ENCODE measurements at places on chromosomes 7 and 10. TPM values are rescaled to one million over a fixed set of nuclear protein-coding genes. Genes with fewer than 3 reads are reported as not detected.

The CTTNBP2 gene
- 2.0 TPM for total RNA-seq

The MYO1G gene
- under 0.01 TPM for total RNA-seq

The CPED1 gene
- 2.1 TPM for total RNA-seq

The NODAL gene
- not detected for total RNA-seq

The HOGA1 gene
- total RNA-seq, result 10.8 TPM

The RASSF4 gene
- 14.5 TPM for total RNA-seq

The PALD1 gene
- total RNA-seq, result 3.5 TPM

The ZDHHC6 gene
- total RNA-seq, result 22.1 TPM

The CUBN gene
- total RNA-seq, result under 0.01 TPM
